ENCODE measurements at places on chromosomes 13 and 19.
A peak's percentile ranks its signal among the peaks of the same experiment; 100 is the strongest.

DNA sequence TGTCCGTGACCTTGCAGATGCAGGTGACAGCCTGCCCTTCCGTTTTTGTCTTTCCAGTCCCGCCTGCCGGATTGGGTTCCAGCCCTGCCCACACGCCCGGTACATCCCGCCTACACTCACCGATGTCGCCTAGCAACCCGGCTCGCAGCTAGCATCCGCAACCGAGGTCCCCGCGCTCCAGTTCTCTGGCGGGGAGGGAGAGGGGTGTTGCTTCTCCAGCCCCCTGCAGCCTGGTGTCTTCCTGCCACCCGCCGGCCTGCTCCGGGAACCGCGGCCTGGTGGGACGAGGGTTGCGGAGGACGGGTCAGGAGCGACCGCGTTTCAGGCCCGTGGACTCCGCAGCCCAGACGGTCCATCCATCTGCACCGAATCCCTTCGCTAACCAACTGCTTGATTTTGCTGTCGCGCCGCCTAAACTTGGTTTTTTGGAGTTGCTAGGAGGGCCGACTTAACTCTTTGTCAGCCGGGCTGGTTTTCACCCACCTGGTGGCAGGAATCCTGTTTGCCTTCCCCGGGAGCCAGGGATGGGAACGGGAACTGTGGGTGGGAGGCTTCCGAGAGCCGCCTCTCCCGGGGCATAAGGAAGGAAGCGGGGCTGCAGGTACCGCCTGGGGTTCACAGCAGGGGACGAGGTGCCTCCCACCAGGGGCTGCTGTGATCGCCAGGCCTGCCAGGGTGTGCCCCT, 15.4 kb upstream of the MATK start:
- DNase-seq = no peak

DNA sequence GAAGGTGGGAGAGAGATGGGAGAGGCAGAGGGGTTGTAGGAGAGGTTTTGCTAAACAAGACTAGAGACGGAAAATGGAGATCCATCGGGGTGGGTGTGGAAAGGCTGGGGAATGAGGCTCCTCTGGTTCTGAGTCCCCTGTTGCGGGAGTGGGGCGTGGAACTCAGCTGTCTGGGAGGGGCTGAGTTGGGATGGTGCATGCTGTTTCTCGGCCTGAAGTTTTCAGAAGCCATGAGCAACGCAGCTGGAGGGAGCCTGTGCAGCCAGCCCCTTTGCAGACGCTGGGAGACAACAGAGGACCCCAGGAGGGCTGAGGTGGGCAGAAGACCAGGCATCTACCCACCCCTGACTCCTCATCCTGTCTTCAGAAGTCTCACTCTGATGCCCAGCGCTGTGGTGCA, 7.4 kb upstream of the GIPR start:
- DNase-seq = no peak

DNA sequence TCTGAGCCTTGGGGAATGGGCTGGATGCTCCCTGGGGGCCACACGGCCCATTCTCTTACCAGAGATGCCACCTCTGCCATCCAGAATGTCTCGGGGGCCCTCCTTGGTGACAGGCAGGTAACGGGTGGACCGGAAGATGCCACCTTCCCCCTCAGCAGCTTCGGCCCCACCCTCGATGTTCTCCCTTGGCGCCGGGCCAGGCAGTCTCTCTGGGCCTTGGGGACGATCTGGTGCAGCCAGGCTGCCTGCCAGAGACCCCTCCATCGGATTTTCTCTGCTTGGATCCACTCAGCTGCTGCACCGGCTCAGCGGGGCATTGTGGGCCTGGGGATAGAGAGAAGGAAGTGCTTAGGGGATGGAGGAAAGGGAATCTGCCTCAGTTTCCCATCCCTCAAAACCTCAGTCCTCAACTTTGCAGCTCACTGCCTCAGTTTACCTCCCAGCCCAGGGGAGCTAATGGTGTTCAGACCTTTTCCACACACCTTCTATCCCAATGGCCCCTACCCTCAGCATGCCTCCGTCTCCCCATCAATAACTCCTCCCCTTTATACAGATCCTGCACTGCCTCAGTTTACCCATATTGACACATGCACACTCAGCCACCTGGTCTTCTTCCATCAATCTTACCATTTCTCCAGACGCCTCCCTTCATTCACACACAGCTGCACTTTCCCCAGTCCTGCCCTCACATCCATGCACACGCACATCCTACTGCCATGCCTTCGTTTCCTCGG, 1.5 kb downstream of the WIZ start:
- no peak for DNase-seq

- DNase-seq = no peak
Measured at GRCh38 chr19:50204811-50205675, 1.6 kb downstream of the MYH14 start.

- no peak for DNase-seq
Measured at GRCh38 chr13:41919031-41919740, 41.7 kb downstream of the VWA8 start.

- DNase-seq = peak; percentile 32
Measured at GRCh38 chr19:20423381-20424197, 142.0 kb downstream of the ZNF737 start.

DNA sequence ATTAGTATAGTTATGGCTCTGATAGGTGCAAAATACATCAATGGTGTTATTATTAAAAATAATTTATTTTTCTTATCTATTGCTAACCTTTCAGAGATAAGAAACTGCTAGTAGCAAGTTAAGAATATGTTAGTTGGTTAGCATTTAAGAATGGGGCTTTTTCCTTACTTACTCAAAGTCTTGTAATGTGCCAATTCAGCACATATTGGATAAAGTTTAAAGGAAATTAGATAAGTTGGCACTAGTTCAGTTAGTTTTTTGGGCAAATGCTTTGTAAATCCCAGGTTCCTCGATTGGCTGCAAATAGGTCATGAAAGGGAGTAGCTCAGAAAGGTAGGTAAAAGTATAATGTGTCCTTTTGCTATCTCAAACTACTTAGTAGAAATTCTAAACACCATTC, 2806.7 kb downstream of the PCDH9 start:
- DNase-seq = no peak

DNA sequence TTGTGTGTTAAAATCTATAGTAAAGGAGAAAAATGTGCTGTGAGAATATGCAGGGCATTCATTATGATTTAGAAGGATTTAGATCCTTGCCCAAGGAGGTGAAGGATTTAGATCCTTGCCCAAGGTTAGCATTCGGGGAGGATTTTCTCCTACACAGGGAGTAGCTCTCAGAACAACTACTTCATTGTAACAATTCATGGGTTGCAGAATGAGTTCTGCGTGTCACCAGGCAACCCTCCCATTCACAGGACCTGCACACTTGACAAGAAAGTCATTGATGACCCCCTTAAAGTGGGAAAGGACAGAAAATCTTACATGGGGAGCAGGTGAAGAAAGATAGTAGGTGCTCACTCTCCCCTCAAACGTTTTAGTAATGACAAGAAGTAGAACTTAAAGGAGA, 167.1 kb upstream of the MAB21L1 start:
- no peak for DNase-seq

GRCh38 chr19:56091066-56091490, 30.0 kb downstream of the ZNF787 start:
- peak; percentile 22 for DNase-seq

DNA sequence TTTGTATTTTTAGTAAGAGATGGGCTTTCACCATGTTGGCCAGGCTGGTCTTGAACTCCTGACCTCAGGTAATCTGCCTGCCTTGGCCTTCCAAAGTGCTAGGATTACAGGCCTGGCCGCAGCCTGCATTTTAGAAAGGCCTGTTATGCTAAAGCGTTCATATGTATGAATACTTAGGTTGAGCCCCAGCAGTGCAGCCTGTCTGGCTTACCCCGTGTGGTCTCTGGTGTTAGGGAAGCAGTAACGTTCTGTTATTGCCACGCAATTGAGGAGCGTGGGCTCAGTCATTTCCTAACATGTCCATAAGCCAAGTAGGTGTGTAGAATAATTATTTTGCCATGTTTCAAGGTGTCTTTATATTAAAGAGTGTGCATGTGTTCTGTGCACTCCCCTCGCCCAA, 14.3 kb downstream of the HNRNPM start:
- DNase-seq = no peak

- no peak for DNase-seq
Measured at GRCh38 chr19:10552510-10553053, 8.9 kb downstream of the ATG4D start.

DNA sequence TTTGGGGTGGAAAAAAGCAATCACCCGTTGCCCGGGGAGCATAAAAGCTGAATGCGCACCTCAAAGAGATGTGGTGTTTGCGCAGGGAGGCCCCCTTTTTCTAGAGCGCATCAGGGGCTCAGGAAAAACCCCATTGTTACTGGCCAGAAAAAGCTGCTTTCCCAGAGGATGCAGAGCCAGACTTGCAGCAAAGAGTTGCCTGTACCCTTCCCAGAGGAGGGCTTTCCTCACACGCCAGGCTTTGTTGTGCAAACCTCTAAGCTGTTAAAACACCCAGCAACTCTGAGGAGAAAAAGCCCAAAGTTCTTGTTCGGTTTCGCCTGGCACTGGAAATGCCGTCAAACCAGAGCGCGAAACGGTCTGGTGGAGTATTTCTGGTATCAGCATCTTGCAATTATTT, 29.3 kb downstream of the GSX1 start:
- DNase-seq = no peak

GRCh38 chr13:75533861-75534260, 3.8 kb downstream of the COMMD6 start:
- no peak for DNase-seq

DNA sequence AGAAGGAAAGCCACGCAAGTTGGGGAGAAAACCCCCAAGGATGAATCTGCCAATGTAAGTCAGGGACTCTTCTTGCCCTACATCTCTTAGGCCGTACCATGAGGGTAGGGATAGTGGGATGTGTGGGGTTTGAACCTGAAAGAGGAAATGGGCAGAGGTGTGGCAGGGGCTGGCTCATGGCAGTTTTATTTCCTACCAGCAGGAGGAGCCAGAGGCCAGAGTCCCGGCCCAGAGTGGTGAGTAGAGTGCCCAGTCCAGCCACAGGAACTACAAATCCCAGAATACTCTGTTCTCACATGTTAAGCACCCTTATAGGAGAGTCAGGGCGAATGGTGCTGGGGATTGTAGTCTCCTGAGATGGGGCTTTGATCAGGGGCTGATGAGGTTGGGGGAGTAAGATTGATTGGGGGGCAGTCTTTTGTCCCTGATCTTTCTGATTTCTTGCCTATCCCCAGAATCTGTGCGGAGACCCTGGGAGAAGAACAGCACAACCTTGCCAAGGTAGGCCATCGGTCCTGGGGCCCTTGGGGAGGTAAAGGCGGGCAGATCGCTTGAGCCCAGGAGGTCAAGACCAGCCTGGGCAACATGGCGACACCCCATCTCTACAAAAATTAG, 16.5 kb downstream of the VASP start:
- DNase-seq = peak; percentile 88

DNA sequence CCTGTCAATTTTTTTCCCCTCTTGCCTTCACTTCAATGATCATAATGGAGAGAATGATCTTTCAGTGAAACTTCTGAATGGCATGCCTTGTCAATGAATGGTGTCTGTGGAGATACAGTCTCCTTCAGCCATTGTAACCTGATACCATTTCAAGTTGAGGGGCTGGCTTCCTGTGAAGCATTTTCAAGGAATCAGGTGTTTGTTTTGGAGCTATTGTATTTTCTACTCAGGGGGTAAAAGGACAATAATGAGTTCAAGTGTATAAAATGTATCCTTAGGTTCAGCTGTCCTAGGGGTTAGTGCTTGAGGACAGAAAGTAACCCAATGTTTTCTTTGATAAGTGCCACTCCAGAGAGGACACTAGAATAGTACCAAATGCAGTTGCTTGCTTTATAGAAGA, 23.8 kb upstream of the CBY2 start:
- DNase-seq = no peak

- no peak for DNase-seq
Measured at GRCh38 chr19:35484252-35485036, 5.8 kb downstream of the KRTDAP start.

- DNase-seq = no peak
Measured at GRCh38 chr19:9782338-9782737, 13.8 kb upstream of the ZNF846 start.

DNA sequence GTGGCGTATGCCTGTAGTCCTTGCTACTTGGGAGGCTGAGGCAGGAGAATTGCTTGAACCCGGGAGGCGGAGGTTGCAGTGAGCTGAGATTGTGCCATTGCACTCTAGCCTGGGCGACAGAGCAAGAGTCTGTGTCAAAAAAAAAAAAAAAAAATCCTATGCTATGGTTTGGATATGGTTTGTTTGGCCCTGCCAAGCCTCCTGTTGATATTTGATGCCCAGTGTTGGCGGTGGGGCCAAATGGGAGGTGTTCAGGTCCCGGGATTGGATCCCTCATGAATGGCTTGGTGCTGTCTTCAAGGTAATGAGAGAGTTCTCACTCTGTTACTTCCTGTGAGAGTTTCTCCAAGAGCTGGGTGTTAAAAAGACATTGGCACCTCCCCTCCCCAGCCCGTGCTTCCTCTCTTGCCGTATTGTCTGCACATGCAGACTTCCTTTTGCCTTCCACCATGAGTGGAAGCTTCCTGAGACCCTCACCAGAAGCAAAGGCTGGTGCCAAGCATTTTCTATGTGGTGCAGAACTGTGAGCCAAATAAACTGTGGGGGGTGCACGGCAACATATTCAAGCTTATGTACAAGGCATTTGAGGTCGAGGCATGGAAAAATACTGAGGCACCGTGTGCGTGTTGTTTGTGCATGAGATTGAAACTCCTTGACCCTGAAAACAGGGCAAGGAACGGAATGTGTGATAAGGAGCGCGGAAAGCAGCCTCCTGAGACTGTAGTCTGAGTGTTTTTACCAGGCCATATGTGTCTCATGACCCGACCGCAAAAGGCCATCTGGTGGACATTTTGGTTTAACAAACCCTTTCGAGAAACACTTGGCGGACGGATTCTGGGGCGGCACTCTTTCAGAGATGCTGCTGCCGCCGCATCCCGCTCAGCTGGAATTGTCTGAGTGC, 7.3 kb downstream of the SIGLEC9 start:
- peak; percentile 68 for DNase-seq

GRCh38 chr13:42533336-42533591, 40.7 kb upstream of the TNFSF11 start:
- no peak for DNase-seq

DNA sequence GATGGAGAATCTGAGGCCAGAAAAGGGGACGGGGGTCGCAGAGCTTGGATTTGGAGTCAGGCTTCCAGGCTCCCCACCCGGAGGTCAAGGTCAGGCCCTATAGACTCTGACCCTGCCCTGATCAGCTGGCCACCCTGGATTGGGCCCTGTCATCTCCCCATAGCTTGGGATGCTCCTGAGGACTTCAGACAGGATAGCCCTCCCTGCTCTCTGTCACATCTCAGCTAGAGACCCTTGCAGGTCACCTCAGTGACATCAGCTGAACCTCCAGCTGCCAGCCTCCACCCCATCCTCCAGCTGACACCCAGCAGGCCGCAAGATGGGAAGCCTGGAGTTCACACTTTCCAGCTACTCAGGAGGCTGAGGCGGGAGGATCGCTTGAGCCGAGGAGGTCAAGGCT, 2.8 kb upstream of the TPM4 start:
- DNase-seq = no peak

- no peak for DNase-seq
Measured at GRCh38 chr19:8607386-8607785, 3.1 kb downstream of the ADAMTS10 start.

GRCh38 chr19:8552810-8553209, 24.4 kb downstream of the MYO1F start:
- no peak for DNase-seq

- DNase-seq = no peak
Measured at GRCh38 chr13:52848455-52849195, at the start of gene PCDH8. Gene PCDH8, minus strand, starts transcription at chr13:52848640. Its CDS starts 204 bp downstream, at chr13:52848436.
